Tibial artery (tissue), 4 donors: ENCODE measurements at places on chromosomes 1 and 21.
A peak's percentile ranks its signal among the peaks of the same experiment; 100 is the strongest.

DNA sequence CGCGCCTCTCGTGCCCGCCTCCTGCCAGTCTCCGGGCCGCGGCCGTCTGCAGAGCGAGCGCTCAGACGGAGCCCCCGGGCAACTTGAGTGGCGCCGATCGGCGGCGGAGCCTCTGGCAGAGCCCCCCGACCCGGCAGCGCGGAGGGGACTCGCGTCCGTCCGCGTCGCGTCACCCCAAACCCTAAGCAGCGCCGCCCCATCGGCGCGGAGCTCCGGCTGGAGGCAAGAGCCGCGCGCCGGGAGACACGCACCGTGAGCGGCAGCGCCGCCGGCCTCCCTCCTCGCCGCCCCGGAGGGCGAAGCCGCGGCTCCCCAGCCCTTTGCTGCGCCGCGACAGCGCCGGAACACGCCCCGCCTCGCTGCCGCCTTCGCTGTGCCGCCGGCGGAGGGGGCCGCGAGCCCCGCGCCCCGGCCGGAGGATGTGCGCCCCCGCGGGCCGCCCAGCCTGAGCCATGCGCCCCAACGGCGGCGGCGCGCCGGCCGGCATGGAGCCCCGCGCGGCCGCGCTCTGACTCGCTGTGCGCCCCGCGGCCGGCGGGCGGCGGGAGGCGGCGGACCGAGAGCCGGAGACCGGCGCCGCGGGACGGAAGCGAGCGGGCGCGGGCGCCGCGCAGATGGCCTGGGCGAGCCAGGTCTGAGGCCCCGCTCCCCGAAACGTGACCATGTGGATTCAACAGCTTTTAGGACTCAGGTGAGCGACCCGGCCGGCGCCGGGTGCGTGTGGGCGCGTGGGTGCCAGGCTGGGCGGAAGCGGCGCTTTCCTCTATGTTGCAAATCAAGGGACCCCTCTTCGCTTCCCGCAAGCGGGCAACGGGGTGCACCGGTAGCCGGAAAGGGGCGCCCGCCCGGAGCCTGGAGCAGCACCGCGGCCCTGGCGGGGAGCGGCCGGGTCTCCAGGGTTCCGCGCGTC lies 610 bp downstream of the AJAP1 start:
- H3K4me3 ChIP-seq = no peak overlapping the region
- peaks cover 33% of the 10 kb centered on the region for H3K4me1 ChIP-seq
- no peaks in the 10 kb centered on the region for H3K27me3 ChIP-seq
- no peaks in the 10 kb centered on the region for H3K36me3 ChIP-seq
- no peak for DNase-seq

DNA sequence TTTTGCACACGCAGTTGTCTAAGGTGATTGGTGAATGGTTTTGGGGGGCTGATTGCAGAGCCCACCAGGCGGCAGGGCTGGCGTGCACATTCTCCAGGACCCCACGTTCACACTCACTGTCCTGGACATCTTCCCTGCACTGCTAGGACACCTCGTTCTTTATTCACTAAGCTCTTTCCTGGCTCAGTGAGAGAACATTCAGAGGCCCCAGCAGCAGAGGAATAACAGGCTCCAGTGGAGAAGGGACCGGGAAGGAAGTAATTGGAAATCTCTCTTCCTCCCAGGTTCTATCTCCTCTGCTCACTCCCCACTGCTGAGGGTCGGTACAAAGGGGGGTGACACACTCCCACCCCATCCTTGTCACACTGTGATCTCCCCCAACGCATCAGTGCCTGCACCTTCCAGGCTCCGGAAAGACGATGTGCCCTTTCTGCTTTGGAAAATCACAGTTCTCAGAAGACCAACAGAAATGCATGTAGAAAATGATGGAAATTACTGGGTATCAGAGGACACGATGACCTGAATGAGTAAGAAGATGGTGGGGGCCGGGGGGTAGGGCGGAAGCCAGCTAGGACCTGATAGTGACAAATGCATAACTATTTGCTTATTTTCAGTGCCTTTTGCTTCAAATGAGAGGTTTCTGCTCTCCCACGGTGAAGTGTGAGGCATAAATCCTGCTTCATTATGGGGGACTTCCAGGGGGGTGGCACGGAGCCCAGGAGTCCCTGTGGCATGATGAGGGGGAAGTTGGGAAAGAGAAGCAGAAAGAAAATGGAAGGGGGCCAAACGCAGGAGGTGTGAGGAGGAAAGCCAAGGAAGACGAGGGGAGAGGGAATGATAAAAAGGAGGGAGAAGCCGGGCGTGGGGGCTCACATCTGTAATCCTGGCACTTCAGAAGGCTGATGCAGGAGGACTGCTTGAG lies 25.2 kb upstream of the KIF26B start:
- H3K4me1 ChIP-seq = no peaks in the 10 kb centered on the region
- H3K27ac ChIP-seq = no peak overlapping the region

GRCh38 chr1:117070124-117070523 lies 10.0 kb downstream of the TTF2 start:
- H3K27ac ChIP-seq = no peak overlapping the region
- no peak for DNase-seq
- no peak overlapping the region for H3K4me3 ChIP-seq
- no peaks in the 10 kb centered on the region for H3K27me3 ChIP-seq

- H3K4me3 ChIP-seq = no peak overlapping the region
- H3K36me3 ChIP-seq = no peaks in the 10 kb centered on the region
- no peaks in the 10 kb centered on the region for H3K4me1 ChIP-seq
- no peaks in the 10 kb centered on the region for H3K27me3 ChIP-seq
- no peak for DNase-seq
- H3K27ac ChIP-seq = no peak overlapping the region
Observed at GRCh38 chr21:32297449-32297848, 1.2 kb upstream of the MRAP start.

DNA sequence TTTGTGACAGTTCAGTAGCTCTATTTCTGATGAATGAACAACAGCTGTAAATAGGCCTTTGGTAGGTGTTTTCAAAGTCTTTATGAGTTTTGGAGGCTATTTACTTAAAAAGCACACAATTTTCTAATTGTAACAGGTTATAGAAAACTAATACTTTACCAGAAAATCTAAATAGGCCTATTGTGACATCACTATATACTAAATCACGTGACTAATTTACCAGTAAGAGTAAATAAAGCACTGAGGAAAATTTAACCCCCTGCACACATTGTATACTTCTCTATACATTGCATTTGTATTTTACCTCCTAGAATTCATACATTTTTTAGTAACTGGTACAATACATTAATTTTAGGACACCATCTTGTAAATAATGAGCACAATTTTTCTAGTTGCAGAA lies 15.0 kb downstream of the KRTAP26-1 start:
- no peak overlapping the region for H3K27ac ChIP-seq
- no peaks in the 10 kb centered on the region for H3K4me1 ChIP-seq
- no peak overlapping the region for H3K4me3 ChIP-seq
- DNase-seq = no peak

DNA sequence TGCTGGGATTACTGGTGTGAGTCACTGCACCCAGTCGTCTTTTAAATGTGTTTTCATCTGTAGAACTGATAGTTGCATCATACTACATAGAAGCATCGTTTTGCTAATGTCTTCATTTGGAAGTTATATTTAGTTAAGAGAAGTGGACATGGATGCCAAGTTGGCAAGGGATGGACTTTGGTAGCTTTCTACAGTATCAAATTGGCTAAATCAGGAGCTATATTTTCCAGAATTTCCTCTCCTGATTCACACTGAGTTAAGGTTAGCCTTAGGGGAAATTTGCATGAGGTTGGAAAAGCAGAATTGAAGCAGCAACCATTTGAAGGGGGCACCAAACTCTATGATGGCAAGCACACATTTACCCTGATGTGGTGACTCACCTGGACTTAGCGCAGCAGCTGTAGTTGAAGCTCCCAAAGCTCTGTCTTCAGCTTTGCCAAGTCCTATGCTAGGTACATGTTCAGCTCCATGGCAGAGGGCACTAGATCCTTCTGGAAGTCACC lies 43.9 kb downstream of the DUSP10 start:
- no peaks in the 10 kb centered on the region for H3K27me3 ChIP-seq
- no peaks in the 10 kb centered on the region for H3K36me3 ChIP-seq
- no peaks in the 10 kb centered on the region for H3K4me1 ChIP-seq
- DNase-seq = peak; percentile 26
- no peak overlapping the region for H3K27ac ChIP-seq

DNA sequence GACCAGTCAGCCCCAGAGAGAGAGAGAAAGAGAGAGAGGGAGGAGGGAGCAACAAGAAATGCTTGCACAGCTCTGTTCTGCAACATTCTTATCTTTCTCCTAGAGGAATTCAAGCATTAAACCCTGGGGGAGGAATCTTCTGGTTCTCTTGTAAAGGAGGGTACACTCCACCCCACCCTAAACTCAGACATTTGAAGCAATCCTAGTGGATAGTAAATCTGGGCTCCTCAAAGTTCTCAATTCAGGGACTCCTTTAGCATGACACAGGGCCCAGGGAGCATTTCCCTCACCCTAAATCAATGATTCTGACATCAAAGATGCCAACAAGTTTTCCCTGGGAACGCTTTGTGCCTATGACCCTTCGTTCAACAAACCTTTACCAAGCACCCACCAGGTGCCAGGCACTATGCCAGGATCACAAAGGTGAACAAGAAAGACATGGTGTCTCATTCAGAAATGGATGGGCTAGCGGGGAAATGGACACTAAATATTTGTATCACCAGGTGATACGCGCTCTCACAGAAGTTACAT lies 11.9 kb upstream of the CAPN2 start:
- peak overlapping the region; percentile 89 for H3K27ac ChIP-seq
- no peaks in the 10 kb centered on the region for H3K36me3 ChIP-seq
- no peak for DNase-seq
- no peaks in the 10 kb centered on the region for H3K27me3 ChIP-seq
- H3K4me3 ChIP-seq = no peak overlapping the region

GRCh38 chr1:239363930-239364329 lies 22.4 kb upstream of the CHRM3 start:
- H3K4me3 ChIP-seq = no peak overlapping the region
- no peaks in the 10 kb centered on the region for H3K36me3 ChIP-seq
- no peaks in the 10 kb centered on the region for H3K4me1 ChIP-seq

- DNase-seq = no peak
- H3K4me1 ChIP-seq = no peaks in the 10 kb centered on the region
- H3K27me3 ChIP-seq = no peaks in the 10 kb centered on the region
- no peak overlapping the region for H3K4me3 ChIP-seq
Observed at GRCh38 chr21:21232320-21232719, 234.1 kb downstream of the NCAM2 start.

DNA sequence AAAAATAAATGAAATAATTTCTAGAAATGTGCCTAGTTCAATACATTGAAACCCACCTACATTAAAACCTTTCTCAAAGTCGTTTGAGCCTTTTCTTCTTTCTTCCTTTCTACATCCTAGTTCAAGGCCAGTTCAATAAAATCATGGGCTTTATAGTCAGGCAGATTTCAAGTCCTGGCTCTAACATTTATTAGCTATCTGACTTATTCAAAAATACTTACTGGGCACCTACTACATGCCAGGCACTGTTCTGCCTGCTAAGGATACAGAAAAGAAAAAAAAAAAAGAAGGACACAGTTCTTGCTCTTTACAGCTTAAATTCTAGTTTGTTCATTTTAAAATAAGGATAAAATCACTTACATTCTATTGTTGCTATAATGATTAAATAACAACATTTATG lies 134.2 kb upstream of the FGGY start:
- H3K36me3 ChIP-seq = no peaks in the 10 kb centered on the region
- H3K4me3 ChIP-seq = no peak overlapping the region
- peak overlapping the region; percentile 79 for H3K27ac ChIP-seq
- no peaks in the 10 kb centered on the region for H3K27me3 ChIP-seq
- H3K4me1 ChIP-seq = peaks cover 49% of the 10 kb centered on the region

- H3K27ac ChIP-seq = no peak overlapping the region
- H3K36me3 ChIP-seq = no peaks in the 10 kb centered on the region
- DNase-seq = no peak
- no peaks in the 10 kb centered on the region for H3K27me3 ChIP-seq
- no peaks in the 10 kb centered on the region for H3K4me1 ChIP-seq
Observed at GRCh38 chr1:67666636-67667035, 18.4 kb upstream of the GADD45A start.

- H3K4me1 ChIP-seq = no peaks in the 10 kb centered on the region
- no peak for DNase-seq
- H3K36me3 ChIP-seq = peaks cover 22% of the 10 kb centered on the region
- H3K4me3 ChIP-seq = no peak overlapping the region
Observed at GRCh38 chr1:98707556-98707955, 46.0 kb downstream of the SNX7 start.

- no peak for DNase-seq
- H3K4me3 ChIP-seq = no peak overlapping the region
- H3K27ac ChIP-seq = no peak overlapping the region
Observed at GRCh38 chr1:21621761-21622436, 47.3 kb downstream of the RAP1GAP start.

GRCh38 chr21:34984356-34985058 lies 64.6 kb downstream of the RUNX1 start:
- no peaks in the 10 kb centered on the region for H3K4me1 ChIP-seq
- H3K27ac ChIP-seq = no peak overlapping the region
- H3K4me3 ChIP-seq = no peak overlapping the region
- DNase-seq = no peak
- no peaks in the 10 kb centered on the region for H3K36me3 ChIP-seq

- no peaks in the 10 kb centered on the region for H3K36me3 ChIP-seq
- H3K27ac ChIP-seq = no peak overlapping the region
- peak; percentile 38 for DNase-seq
- H3K27me3 ChIP-seq = no peaks in the 10 kb centered on the region
Observed at GRCh38 chr1:246797597-246797996, 73.4 kb downstream of the SCCPDH start.

GRCh38 chr1:174954671-174955669 lies 44.8 kb upstream of the CACYBP start:
- H3K27me3 ChIP-seq = no peaks in the 10 kb centered on the region
- no peak overlapping the region for H3K4me3 ChIP-seq
- no peak for DNase-seq
- H3K36me3 ChIP-seq = no peaks in the 10 kb centered on the region
- H3K27ac ChIP-seq = no peak overlapping the region
- peaks cover 15% of the 10 kb centered on the region for H3K4me1 ChIP-seq

DNA sequence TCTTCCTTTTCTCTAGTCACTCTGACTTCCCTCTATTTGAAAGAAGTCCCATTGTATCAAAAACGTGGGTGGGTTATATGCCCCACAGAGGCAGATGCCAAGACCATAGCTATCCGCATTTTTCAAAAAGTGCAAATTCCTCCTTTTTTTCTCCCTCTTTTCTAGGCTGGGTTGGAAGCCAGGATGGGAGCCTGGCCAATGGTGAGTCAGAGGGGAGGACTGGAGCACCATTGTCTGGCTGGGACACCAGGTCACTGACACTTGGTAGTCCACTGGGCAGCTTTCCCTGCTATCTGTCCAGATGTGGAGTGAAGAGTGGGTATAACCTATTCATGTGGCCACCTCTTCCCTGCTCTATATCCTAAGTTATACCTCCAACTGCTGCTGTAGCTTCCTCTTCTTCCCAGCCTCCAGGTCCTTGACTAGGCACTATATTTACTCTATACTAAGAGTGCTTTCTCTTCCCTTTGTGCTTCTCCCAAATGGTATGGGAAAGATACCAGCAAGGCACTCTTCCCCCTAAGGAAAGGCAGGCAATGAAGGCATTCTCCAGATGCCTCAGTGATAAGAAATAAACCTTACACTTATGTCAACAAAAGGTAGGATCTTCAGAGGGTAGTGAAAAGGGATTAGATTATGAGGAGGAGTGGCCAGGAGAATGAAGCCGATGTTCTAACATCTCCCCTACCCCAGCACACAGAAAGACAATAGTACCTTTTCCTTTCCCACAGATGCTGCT lies 12.9 kb downstream of the PI4KB start:
- peak overlapping the region; percentile 70 for H3K27ac ChIP-seq
- no peaks in the 10 kb centered on the region for H3K27me3 ChIP-seq
- no peak overlapping the region for H3K4me3 ChIP-seq
- H3K36me3 ChIP-seq = peaks cover 5% of the 10 kb centered on the region
- peak; percentile 88 for DNase-seq
